Stimulated activated CD4-positive, alpha-beta T cell treated with anti-CD3 and anti-CD28 coated beads, Interleukin-2, amount 100 ng/mL, for 48 hours (primary cell): ENCODE measurements at places on chromosomes 7 and 10.

DNA sequence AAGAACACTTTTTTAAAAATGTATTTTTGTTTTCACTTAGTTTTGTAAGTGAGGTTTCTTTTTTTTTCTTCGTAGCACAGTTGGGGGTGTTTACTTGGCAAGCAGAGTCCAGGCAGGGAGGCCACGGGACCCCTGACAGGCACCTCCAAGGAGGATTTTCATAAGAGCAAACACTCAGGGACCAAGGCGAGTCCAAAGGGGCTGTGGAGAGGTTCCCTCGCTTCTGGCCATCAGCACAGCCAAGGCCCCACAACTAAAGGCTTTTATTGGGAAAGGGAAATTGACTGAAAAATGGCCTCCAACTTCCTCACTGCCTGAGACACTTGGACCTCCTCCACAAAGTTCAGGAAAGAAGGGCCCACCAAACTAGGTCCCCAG, 173.8 kb downstream of the LRRC4 start:
- no peak for DNase-seq

GRCh38 chr10:132436861-132437410, 39.9 kb downstream of the PWWP2B start:
- no peak for DNase-seq

DNA sequence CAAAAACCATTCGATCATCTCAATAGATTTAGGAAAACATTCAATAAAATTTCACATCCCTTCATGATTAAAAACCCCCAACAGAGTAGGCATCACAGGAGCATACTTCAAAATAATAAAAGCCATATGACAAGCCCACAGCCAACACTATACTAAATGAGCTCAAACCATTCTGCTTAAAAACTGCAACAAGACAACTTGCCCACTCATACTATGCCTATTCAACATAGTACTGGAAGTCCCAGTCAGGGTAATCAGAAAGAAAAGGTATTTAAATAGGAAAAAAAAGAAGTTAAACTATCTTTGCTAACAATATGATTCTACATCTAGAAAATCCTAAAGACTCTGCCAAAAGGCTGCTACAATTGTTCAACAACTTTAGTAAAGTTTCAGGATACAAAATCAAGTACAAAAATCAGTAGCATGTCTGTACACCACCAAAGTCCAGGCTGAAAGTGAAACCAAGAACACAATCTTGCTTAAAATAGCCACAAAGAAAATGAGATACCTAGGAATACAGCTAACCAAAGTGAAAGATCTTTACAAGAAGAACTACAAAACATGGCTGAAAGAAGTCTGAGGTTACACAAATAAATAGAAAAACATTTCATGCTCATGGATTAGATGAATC, 882.6 kb downstream of the GRM8 start:
- DNase-seq: no peak

DNA sequence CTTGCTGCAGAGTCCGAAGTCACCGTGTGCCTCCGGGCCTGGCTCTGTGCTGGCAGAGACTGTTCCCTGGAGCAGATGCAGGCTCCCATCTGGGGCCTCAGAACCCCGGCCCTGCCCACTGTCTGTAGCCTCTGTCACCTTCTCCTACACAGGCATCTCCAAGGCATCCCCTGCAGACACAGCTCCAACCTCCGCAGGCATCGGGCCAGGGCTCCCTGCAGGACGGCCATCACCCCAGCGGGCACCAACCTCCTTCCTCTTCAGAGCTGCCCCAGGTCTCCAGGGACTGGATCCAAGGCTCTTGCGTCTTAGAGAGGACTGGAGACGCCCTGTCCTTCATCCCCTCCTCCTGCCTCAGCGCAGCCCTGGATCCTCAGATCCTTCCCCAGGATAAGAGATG, 69.9 kb upstream of the MYL10 start:
- no peak for DNase-seq

GRCh38 chr10:47101807-47102206, 190.6 kb downstream of the PTPN20 start:
- no peak for DNase-seq

DNA sequence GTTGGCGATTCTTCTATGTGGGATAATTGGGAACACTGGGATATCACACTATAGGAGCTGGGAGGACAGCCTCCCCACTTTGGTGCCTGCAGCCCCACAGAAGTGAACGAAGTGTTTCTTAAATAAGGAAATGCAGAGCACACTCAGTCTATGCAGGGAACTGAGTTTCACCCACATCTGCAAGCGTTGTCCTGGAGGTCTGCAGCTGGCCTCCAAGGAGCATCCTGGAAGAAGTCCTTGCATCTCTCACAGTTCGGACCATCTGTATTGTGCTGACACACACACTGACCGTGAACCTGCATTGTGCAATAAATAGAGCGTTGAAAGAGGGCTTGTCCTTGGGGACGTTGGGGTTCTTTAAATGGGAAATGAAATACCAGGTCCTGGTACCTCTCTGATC, 25.8 kb downstream of the LAMB4 start:
- no peak for DNase-seq

- no peak for DNase-seq
Measured at GRCh38 chr7:73827567-73828106, 3.2 kb upstream of the CLDN4 start.

GRCh38 chr7:100407285-100408180, 21.0 kb downstream of the ZCWPW1 start:
- peak; percentile 33 for DNase-seq

DNA sequence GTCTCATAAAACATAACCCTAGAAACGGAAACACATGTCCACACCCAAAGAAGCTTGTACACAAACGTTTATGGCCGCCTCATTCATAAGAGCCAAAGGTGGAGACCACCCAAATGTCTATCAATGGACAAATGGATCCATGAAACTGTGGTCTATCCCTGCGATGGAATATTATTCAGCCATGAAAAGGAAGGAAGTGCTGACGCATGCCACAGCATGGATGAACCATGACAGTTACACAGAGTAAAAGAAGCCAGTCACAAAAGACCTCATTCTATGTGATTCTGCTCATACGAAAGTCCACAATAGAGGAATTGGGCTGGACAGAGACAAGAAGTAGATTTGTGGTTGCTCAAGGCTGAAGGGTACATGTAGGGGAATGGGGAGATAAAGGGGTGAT, 10.8 kb downstream of the CHST15 start:
- no peak for DNase-seq

DNA sequence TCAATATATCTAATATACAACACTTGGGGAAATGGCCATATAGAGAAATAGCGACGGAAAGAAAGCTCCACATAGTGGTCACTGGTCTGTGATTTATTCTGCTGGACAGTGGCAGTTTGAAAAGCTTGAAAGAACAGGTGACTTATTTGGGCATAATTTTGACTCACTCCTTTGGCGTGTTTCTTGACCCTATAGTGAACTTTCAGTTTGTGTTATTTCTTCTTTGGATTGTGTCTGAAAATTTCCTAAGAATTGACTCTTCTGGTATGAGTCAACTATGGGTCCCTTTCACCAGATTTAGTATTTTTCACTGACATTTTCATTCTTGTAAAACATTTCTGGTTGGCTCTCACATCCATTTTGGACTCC, 25.8 kb upstream of the IMMP2L start:
- no peak for DNase-seq

GRCh38 chr7:155170331-155170730, 100.2 kb downstream of the HTR5A start:
- no peak for DNase-seq

DNA sequence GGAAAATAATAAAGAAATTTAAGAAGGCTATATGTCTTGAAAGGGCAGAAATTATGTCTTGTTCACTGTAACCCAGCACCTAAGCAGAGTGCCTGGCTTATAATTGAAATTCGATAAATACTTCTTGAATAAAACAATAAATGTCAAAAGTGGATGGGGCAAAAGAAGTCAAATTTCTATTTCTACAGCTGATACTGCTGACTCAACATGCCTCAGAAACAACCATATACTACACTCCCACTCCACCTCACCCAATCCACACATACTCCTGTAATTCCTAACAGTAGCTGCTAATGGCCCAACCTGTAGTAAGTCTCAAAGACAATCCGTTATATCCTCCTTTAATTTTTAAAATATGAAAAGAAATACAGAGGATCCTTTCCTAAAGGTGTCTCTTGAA, 48.1 kb upstream of the LRRN3 start:
- DNase-seq: no peak

- no peak for DNase-seq
Measured at GRCh38 chr7:121909716-121910345, 36.9 kb downstream of the PTPRZ1 start.

- no peak for DNase-seq
Measured at GRCh38 chr7:27200761-27201579, 1.1 kb upstream of the HOXA13 start.

DNA sequence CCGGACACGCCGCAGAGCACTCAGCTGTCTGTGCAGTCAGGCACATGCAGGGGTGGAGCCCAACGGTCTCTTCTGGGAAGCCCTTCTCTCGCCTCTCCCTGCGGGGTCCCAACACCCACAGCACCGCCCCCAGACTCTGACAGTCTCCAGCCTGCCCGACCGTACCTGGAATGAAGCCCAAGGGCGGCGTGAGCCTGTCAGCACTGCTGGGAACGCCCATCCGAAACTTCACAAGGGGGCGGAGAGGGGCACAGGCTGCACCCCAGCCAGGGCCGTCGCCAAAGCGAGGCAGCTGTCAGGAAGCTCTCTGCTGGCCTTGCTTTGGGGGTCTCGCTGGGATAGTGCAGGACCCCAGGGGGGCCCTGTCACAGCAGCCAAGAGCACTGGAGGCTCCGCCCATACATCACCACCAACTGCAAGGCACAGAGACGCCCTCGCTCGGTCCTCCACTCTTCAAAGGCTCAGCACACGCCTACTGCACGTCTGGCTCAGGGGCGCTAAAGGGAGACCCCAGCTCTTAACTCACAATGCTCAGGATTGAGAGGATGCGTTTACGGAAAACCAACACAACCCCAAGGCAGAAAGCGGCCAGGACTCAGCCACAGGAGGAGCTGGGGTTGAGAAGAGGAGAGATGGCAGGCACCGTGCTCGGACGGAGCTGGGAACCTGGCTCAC, 30.9 kb downstream of the MAD1L1 start:
- DNase-seq: no peak

- no peak for DNase-seq
Measured at GRCh38 chr10:79353726-79354125, 6.5 kb downstream of the PPIF start.

DNA sequence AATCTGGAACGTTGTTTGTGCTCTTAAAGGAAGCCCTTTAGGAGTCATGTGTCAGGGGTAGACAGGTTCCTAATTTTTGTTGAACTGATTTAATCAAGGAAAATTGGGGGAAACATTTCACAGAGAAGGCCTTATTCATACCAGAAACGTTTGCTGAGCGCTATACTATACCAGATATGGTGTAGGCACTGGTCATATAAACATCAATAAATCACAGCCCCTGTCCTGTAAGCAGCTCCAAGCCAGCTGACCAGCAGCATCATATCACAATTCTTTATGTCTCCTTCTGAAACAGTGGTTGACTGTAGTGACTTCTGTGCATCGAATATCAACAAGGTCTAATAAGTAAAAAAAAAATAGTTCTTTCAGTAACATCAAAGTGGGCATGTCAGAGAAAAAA, 1.1 kb downstream of the TMEM178B start:
- no peak for DNase-seq

DNA sequence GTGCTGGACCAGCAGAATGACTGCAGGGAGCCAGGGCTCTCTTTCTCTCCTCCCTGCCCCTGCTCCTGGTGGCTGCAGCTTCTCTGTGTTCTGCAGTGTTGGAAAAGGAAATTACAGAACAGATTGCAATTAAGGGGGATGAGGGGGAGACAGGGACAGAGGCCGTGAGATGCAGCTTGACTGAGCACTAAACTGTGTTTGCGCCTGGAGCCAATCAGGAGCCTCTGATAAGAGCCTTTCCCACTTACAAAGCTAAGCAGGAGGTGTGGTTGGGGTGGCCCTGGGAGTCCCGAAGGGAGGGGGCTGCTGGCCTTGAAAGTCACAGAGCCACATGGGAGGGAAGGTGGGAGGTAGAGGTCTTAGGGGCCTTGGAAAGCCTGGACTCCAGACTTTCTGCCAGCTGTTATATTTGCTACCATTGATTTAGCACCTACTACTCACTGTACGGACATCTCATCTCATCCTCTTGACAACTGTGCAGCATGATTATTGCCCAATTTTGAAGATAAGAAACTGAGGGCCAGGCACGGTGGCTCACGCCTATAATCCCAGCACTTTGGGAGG, 26.7 kb downstream of the TRIM8 start:
- no peak for DNase-seq

- no peak for DNase-seq
Measured at GRCh38 chr7:158273138-158273651, 314.4 kb downstream of the PTPRN2 start.

DNA sequence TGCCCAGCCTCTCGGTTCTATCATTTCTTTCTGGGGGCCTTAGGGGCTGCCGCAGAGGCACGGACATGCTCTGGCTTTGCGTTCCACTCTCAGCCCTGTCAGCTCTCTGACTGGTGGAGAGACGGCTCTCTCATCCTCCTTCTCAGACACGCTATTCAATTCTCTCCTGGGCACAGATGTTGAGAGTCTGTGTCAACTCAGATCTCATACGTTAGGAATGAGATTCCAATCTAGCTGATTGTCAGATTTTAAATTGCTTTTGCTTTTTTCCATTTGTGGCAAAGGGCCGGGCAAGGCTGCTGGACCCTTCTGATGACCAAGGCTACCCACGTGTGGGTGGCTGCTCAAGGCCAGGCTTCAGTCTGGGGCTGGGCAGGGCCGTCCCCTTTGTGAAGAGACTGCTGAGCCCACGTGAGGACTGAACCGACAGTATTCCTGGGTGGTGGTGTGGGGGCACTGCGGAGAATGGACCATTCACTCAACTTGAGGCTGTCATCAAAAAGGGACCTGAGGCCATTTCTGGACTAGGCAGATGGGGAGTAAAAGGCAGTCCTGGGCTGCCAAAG, 71.5 kb downstream of the CLEC2L start:
- DNase-seq: no peak

DNA sequence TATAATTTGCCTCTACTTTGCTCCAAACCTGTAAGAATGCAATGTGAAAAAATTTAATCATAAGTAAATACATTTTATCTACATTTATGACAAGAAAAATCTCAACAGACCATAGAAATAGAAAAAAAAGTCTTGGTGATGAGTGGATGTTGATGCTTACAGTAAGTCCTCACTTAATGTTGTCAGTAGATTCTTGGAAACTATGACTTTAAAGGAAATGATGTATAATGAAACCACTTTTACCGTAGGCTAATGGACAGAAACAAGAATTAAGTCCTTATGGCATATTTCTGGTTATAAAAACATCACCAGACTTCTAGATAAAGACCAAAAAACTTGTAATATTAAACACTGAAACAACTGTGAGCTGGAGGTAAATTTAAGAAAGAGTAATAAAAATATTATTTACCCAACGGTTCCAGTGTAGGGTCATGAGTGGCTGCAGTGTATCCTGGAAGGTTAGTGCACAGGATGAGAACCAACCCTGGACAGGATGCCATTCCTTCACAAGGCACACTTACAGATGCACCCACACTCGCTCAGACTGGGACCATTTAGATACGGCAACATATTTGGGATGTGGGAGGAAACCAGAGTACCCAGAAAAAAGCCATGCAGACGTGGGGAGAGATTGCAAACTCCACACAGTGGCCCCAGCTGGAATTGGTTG, 76.3 kb downstream of the GLCCI1 start:
- no peak for DNase-seq
